Stimulated activated CD8-positive, alpha-beta memory T cell treated with anti-CD3 and anti-CD28 coated beads, Interleukin-4, amount 100 ng/mL, for 4 hours (primary cell): ENCODE measurements at places on chromosomes 5 and 9.

GRCh38 chr5:139841549-139841948, 45.9 kb downstream of the PSD2 start:
- no peak for DNase-seq

GRCh38 chr9:119044806-119045205, 324.4 kb downstream of the BRINP1 start:
- DNase-seq, result no peak

- no peak for DNase-seq
Observed at GRCh38 chr5:123115020-123115419, 26.0 kb downstream of the PRDM6 start.

GRCh38 chr9:132800038-132800648, 77.9 kb downstream of the AK8 start:
- peak; percentile 13 for DNase-seq

GRCh38 chr9:69264526-69264925, 60.5 kb upstream of the ENTREP1 start:
- no peak for DNase-seq

GRCh38 chr5:16736158-16736995, 119.6 kb upstream of the RETREG1 start:
- no peak for DNase-seq

DNA sequence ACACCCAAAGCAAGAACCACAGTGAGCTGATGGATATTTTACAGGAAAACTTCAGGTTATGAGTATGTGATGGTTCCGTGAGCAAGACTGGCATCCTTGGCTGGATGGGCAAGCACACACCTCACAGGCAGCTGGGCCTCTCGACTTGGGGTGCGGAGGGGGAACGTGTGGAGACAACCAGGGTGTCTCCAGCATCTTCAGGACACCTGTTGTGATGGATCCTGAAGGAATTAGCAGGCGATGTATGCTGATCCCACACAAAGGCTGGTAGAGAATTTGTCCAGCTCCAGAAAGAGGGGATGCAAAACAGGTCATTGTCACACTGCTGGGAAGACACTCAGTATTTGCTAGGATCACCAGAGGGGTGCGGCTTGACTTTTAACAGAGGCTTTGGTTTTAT, 42.7 kb downstream of the SECISBP2 start:
- DNase-seq, result no peak

GRCh38 chr5:32283061-32283460, 29.7 kb downstream of the MTMR12 start:
- DNase-seq, result no peak

DNA sequence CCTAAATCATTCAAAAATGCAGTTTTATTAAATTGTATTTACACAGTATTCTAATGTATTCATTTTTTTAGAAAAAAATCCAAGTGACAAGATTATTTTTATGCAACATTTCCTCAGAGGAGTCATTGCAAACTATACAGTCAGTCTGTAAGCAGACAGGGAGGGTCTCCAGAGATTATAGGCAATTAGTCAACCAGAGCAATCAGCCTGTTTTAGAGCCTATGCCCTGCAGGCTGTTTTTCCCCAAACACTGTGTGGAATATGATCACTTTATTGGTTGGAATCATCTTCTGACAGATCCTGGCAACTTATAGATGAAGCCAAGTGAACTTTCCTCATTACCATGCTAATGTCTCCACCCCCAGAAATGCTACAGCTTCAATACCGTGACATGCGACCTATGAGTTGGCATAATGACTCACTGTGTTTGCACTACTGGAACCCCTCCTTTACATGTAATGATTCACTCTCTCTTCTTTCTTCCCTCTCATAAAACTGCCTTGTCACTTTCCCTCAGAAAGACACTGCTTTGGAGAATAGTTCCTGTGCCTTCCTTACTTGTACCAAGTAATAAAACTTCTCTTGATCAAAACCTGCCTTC, 577.7 kb upstream of the FTMT start:
- no peak for DNase-seq

DNA sequence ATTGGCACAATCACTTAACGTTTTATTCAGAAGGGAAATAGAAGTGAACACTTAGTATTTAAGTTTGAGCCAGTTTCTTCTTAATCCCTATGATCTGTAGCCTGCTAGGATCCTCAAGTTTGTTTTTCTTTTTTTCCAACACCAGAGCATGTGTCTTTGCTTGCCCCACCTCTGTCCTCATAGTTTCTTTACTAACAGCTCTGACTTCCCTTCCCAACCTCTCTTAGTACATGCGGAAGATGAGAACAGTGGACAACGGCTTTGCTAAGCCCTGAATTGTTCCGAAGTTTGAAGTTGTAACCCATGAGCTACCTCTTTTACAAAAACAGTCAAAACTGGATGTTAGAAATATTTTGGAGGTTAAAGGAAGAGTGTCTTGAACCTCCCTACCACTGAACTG, 61.7 kb upstream of the TAF11L2 start:
- DNase-seq, result no peak

GRCh38 chr9:71607461-71607881, 160.8 kb downstream of the CEMIP2 start:
- DNase-seq, result no peak

- no peak for DNase-seq
Observed at GRCh38 chr5:38506302-38506701, 50.1 kb downstream of the LIFR start.

DNA sequence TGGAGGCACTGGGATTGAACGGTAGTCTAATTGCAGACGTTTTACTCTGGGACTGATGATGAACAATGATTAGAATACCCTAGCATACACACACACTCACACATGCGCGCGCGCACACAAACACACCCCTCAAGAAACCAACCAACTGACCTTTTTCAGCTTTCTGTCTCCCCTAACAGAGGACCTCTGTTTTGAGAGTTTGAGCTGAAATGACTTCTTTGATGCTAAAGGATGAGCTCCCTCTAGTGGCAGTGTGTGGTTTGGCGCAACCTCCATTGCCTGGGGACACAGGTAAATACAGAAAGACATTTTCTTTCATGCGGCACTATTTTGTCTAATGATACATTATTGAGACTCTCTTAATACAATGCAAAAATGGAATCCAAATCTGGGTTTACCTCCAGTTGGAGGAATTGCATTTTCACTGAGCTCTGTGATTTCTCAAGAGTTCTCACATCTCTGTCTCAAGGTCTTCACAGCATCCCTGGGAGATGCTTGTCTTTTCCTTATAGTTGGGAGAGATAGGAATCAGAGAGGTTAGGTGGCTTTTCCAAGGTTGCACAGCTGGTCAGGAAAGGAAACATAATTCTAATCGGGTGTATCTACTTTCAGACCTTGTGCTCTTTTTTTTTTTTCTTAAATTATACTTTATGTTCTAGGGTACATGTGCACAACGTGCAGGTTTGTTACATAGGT, 187.5 kb downstream of the TMEM38B start:
- DNase-seq, result peak; percentile 44

DNA sequence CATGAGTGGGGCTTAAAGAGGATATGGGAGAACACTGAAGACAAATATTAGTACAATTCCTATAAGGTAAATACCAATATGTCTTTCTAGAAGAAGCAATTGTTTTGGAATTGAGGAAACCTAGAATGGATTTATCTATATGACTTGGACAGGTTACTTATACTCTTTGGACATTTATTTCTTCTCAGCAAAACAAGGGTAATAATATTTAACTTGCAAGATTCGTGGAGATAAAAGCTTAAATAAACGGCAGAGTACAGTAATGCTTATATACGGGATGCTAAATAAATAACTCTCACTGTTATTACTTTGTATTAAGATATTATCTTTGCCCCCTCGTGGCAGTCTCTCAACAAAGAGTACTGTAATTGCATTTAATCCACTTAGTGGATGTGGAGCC, 8.6 kb downstream of the DMRTA1 start:
- DNase-seq, result no peak

DNA sequence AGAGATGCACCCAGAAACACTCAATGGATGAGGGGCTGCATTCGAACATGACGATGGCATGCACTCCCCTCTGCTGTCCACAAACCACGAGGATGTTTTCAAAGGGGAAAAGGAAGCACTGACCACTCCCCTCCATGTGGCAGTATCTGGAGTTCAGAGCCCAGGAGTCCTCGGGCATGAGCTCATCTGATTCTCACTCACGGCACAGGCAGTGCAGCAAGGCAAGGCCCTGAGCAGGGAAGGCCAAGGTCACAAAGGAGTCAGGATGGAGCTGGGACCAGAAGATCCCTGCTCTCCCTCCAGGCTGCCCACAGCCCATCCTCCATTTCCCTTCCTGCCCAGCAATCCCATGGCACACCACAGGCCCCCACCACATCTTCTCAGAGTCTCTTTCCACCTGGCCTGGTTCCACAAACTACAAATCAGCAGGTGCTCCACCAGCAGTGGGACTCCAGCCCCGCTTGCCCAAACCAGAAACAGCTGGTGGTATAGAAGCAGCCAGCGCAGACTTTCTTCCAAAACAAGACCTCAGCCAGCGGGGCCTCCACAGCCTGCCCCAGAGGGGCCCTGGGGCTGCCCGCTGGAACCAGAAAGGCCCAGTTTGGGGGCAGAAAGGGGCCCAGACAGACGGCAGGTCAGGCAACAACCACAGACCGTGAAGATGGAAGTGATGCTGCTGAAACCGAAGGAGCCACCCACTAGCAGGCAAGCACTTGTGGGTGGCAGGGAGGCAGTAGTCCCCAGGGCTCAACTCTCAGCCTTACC, 12.2 kb downstream of the TNIP1 start:
- no peak for DNase-seq

GRCh38 chr9:135087489-135087792, at the start of gene OLFM1:
Gene OLFM1 (plus strand): TSS chr9:135087668. CDS start chr9:135087990, 322 bp downstream.
- DNase-seq, result no peak

GRCh38 chr5:143569722-143570567, 166.5 kb upstream of the NR3C1 start:
- DNase-seq, result no peak

GRCh38 chr5:9126490-9126889, 419.4 kb downstream of the SEMA5A start:
- DNase-seq, result no peak

GRCh38 chr5:179284751-179285631, 60.3 kb downstream of the ADAMTS2 start:
- no peak for DNase-seq

GRCh38 chr9:36213989-36214388, 23.3 kb downstream of the CLTA start:
- no peak for DNase-seq

DNA sequence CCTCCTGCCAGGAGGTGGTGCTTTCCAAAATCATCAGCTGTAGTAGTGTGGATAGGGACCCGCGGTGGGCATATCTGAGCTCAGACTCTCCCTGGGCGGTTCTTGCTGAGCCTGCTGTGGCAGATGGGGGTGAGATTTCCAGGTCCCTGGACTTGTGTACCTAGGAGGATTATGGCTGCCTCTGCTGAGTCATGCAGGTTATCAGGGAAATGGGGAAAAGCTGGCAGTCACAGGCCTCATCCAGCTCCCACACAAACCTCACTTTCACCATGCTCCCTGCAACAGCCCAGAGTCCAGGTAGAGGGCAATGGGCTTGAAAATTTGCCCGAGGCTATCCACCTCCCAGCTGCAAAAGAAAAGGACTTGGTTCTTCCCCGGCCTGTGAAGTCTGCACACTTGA, 23.4 kb upstream of the MAMDC2 start:
- DNase-seq, result no peak

DNA sequence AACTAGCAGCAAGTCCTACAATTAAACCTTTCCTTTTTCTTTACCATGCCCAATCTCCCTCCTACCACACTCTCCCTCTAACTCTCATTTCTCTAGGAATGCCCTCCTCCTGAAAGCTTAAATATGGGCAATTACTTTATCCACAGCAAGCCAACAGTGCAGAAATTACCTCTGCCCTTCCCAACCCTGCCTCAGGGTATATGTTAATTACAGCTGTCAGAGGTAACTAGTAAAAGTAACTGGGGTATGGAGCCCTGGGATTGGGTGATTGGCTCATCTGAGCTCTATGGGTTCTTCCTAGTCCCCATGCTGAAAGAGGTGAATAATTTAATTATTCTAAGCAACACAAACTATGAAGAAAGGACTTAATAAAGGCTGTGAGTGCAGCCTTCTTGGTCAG, 478.9 kb upstream of the NMUR2 start:
- no peak for DNase-seq

DNA sequence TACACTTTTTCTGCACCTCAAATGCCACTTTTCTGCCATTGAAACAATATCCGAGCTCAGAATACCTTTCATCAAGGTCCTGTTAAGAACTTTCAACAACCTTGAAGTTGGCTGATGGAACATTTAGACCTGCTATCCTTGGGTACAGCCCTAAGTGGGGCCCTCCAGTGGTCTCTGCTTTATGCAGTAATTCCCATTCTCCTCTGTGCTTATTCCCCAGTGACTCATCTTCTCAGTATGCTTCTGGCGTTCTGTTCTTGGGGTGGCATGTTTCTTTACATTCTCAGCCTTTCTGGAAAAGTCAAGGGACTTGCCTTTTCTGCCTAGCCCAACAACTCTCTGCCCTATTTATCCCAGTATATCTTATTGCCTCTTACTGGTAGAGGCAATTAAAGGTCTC, 7.1 kb downstream of the ANP32B start:
- no peak for DNase-seq

- DNase-seq, result no peak
Observed at GRCh38 chr9:90365666-90366065, 277.0 kb downstream of the DIRAS2 start.

- no peak for DNase-seq
Observed at GRCh38 chr9:93193388-93194220, 9.7 kb downstream of the WNK2 start.

DNA sequence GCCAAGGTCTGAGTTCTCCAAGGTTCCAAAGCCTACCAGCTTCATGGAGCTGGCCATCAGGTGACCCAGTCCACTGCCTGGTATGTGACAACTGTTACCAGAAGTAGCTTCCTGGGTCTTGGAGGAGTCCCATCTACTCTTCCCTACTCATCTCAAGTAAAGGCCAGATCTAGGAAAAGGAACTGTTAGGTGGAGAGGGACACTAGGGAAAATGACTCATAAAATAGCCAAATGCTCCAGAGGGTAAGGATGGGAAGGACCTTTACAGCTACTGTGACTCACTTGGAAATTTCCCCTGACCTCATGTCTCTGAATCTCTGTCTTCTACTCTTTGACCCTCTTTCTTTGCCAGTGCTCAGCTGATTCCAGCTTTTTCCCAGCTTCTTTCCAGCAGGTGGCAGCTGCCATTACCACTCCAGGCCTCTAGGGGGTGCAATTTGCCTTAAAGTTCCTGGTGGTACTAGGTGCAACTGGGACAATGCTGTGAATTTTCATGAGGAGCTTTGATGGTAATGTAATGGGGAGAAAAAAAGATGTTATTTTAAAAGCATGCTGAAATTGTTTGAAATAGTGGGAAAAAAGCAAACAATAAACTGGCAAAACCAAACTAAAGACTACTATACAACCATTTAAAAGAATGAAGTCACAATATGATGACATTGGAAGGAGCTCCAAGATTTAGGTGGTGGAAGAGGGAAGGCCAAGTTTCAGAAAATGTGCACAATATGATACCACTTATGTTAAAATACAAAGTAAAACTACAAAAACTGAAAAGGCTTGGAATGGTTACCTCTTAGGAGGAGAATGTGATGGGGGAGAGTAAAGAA, 27.1 kb upstream of the MYORG start:
- DNase-seq, result no peak

GRCh38 chr5:39185761-39186160, 33.6 kb downstream of the FYB1 start:
- DNase-seq, result no peak

- no peak for DNase-seq
Observed at GRCh38 chr5:28386712-28387111, 1348.3 kb upstream of the CDH9 start.
